Activated naive CD8-positive, alpha-beta T cell treated with anti-CD3 and anti-CD28 coated beads for 36 hours (primary cell): ENCODE measurements at places on chromosomes 5 and 9. TPM values are rescaled to one million over a fixed set of nuclear protein-coding genes. Genes with fewer than 3 reads are reported as not detected.

DNA sequence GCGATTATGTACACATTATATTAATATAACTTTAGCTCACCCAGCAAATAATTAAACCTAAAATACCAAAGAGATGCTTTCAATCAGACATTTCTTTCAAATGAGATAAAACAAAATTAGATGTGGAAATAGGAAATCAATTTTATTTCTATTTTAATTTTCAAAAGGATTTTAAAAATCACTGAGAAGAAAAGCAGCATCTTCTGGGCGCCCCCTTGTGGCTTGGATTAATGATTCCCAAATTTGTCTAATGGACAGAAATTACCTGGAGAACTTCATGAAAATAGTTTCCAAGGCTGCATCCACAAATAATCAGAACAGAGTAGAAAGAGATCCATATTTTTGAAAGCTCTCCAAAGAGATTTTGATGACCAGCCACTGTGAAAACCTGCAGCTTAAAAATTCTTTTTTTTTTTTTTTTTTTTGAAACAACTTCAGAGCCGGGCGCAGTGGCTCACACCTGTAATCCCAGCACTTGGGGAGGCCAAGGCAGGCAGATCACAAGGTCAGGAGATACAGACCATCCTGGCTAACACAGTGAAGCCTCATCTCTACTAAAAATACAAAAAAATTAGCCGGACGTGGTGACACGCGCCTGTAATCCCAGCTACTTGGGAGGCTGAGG is 50.9 kb upstream of the CEMIP2 start:
- DNase-seq: no peak

DNA sequence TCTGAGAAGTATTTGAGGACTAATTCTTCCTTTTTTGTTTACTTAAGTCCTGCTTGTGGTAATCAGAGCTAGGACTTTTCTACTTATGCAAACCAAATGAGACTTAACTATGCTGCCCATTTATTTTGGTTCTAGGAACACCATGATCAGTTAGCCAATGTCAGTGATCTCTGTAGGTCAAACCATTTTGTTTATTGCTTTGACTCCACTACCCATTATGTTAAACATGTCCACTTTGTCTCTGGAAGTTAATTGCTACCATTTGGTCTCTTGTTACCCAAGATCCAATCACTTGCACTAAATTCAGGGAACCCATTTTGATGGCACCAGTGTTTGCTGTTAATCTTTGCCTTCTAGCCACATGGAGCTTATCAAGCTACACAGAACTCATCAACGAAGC is 161.9 kb downstream of the CCDC171 start:
- no peak for DNase-seq

DNA sequence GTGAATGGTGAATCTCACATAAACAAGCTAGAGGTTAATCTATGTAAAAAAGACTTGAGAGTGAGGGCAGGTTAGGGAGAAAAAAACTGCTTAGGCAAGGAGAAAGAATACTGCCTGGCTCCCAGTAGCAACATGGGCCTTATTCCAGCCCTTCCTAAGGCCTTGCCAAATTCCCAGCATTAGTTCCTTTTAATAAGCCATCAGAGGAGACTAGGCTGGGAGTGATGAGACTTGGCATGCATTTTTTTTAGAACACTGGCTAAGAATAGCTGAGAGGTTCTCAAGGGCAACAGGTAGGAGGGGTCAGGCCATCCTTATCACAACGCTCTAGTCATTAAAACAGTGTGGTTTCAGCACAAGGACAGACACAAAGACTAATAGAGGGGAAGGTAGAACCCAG is 20.9 kb upstream of the ZBTB43 start:
- DNase-seq: no peak

DNA sequence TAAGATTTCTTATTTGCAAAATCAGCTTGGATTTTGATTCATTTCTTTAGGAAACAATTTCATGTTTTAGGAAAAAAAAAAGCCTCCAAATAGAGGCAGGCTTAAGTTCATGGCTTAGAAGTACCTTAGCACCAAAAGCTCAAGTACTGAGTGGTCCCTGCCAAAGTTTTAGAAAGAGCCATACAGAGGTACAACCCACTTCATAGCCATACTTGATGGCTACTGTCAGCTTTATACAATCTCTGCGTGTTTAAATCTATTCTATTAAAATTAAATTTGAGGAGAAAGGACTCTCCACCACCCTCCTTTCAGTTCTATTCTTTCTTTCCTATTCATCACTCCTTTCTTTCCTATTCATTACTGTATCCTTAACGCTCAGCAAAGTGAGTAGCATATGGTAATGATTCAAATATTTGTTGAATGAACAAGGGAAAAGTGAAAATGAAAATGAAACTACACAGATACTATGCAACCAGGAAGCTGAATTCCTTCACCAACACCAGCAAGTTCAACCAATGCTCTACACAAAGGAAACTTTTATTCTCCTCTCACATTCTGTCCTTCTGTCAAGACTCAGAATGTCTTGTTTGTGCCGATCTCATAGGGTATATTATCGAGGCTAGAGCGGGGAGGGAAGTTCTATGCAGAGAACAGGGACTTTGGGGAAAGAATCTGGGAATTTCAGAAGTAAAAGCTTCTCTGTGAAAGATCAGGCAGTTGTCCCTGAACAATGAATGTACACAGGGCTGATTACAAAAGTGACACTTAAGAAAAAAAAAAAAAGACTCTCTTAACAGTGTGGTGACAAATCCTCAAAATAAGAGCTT is 138.6 kb upstream of the SPEF2 start:
- no peak for DNase-seq

SPINK7 gene
- total RNA-seq: not detected
